Epithelial cell of proximal tubule (primary cell): ENCODE measurements at places on chromosomes 7 and 10.

DNA sequence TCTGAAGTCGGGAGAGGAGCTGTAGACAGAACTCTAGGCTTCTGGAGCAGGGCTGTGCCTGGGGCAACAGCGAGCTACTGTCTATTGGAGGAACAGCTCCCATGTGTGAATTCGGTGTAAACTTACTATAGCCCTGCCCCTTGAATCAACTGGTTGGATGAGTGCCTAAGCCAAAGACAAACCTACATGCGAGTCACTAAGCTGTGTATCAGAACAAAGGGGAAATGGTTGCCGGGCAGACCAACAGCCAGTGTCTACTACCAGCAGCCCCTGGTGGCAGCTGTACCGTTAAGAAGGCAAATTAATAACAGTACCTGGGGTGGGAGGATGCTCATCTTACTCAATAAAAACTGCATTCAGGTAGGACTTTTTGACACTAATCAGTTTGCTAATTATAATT, 343.6 kb downstream of the ACTR3B start:
- no peak for DNase-seq

GRCh38 chr7:2168615-2169311, 64.0 kb downstream of the MAD1L1 start:
- DNase-seq: peak; percentile 70

DNA sequence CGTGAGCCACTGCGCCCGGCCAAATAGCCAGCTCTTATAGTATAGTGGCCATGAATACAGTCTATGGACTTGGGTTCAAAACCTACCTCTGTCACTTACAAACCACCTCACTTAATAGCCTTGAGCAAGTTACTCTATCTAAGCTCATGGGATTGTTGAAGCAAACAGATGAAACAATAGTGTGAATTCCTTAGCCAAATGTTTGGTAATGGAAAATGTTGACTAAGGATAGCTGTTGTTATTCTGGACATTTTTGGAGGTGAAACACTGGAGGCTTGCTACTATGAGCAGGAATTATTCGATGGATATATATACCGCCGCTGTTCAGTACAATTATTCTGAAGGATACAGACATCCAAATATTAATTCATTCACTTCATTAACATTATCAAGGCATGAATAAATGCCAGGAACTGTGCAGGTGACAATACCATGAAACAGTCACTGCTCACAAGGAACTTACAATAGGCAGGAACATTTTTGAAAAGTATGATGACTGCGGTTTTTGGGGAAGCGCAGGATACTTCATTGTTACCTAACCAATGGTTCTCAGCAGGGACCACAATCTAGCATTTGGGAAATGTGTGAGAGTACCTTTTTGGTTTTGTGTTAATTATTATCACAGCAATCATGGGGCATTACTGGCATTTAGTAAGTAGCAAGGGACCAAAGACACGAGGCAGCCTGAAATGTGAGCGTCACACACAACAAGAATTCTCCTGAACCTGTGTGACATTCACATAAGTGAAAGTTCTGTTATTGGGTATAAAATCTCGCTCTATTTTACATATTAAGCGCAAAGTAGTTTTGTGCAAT, 55.7 kb downstream of the CUBN start:
- DNase-seq: no peak

GRCh38 chr7:53422291-53422690, 386.9 kb downstream of the POM121L12 start:
- DNase-seq: peak; percentile 65

GRCh38 chr10:93138113-93138870, 64.6 kb downstream of the CYP26A1 start:
- no peak for DNase-seq

- DNase-seq: no peak
Observed at GRCh38 chr10:18085855-18086254, 54.4 kb upstream of the CACNB2 start.

DNA sequence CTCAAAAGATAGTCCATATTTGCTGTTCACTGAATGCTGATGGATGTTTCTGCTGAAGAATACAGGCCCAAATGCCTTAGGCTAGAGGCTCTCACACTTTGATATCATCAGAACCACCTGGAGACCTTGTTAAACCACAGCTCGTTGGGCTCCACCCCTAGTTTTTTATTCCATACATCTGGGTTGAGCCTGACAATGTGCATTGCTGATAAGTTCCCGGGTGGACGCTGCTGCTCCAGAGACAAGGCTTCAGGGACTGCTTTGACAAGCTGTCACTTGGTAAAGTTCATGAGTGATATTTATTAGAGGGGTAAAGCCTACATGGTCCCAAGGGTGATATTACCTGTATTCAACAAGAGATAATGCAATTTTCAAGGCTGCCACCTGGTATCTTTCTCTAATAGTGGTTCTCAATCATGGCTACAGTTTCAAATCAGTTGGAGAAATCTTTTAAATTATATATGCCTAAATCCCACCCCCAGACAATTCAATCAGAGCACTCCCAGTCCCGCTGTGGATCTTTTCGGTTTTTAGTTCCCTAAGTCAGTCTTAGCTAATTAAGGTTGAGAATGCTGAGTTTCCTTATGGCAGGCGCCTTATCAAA, 107.1 kb upstream of the GSDME start:
- DNase-seq: no peak

DNA sequence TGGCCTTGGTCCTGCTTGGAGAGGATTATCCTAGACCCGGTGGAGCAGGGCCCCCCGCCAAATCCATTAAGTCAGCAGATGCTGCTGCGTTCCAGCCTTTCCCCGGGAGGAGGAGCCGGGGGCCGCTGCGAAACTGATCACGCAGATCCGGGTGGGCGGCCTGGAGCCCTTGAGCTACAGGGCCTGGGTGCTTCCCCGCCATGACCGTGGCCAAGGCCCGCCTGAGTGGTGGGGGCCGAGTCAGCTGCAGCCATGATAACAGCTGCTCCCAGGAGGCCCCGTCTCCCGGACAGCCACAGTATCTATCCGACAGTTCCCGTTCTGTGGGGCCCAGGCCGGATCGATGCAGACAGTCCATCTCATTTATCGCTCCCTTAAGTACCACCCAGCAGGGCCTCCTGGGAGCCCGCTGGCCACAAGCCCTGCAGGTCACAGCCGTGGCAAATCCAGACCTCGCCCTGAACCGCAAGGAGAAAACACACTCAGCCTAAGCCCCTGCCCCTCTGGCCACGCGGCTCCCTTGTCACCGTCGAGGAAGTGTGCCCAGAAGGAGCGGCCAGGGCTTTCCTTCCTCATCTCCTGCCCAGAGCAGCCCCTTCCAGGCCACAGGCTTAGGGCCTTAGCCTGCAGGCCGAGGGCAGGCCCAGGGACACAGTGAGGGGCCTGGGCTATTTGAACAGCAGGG, 34.4 kb upstream of the SLC29A4 start:
- no peak for DNase-seq

DNA sequence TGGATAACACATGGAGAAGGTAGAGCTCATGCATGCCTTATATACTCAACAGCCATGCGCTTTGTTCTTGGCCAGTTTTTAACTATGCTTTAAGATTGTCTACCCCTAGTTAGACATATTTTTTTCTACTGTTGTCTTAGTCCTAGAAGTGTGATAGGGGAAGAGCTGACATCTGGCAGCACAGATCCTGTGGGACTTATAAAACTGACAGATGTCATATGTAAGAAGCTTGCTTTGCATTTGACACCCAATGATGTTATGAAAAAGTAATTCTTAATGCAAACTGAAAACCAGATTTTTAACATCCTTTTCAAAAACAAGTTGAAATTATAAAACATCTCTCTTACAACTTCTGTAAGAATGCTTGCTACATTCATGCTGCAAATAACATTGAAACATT, 715.9 kb upstream of the LRRN3 start:
- no peak for DNase-seq

DNA sequence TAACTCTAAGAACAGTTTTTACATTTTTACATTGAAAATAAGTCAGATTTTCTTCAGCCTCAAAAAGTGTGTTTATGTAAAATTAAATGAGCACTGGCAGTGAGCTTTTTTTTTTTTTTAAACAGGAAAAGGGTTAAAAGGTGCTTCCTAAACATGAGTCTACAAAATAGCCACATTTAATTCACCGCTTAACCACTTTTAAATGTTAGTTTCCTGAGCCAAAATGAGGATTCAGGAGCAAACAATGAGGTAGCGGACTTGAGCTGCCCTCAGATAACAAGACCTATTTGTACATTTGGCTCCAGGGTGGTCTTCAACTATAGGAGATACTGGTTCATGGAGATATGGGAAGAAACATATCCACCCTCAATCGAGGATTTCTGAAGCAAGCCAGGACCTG, 22.8 kb downstream of the AKR1C3 start:
- DNase-seq: no peak

DNA sequence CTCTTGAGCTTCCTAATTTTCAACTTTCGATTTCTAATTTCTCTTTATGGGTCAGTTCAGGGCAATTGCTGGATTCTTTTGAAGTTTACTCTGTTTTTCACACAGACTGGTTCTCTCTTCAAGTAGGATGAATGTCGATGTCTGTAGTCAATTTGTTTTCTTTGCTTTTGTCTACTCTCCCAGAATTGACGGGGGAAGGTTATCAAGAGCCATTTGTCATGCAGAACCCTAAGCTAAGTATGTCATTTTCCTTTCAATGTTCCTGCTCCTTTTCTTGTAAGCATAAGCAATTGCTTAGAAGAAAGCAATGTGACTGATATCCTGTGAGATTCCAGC, 53.7 kb downstream of the SLC39A12 start:
- DNase-seq: no peak

- DNase-seq: peak; percentile 73
Observed at GRCh38 chr10:70804421-70804808, 11.3 kb upstream of the SGPL1 start.

- no peak for DNase-seq
Observed at GRCh38 chr7:69398986-69399385, 199.3 kb upstream of the AUTS2 start.
